ENCODE measurements at places on chromosomes 2 and 18. TPM values are rescaled to one million over a fixed set of nuclear protein-coding genes. Genes with fewer than 3 reads are reported as not detected.

FEV gene
- total RNA-seq = not detected

AQP12A gene
- not detected for total RNA-seq

NRP2 gene
- total RNA-seq = 95.6 TPM

ANKRD30B gene
- 0.44 TPM for total RNA-seq

KLF7 gene
- 0.36 TPM for total RNA-seq

CPS1 gene
- total RNA-seq = 1.2 TPM

EMX1 gene
- 3.6 TPM for total RNA-seq

SPEG gene
- 18.6 TPM for total RNA-seq

RAB17 gene
- total RNA-seq = 61.5 TPM

DYSF gene
- total RNA-seq = 1.7 TPM

CYBRD1 gene
- total RNA-seq = 6.5 TPM

EVA1A gene
- 0.53 TPM for total RNA-seq

COL4A3 gene
- total RNA-seq = 4.7 TPM

IL1F10 gene
- total RNA-seq = not detected

GPBAR1 gene
- 0.29 TPM for total RNA-seq

RNF152 gene
- total RNA-seq = 2.1 TPM

TLK1 gene
- total RNA-seq = 85.1 TPM

FRZB gene
- total RNA-seq = 0.16 TPM

IL18R1 gene
- not detected for total RNA-seq

All from Caco-2 (cell line).